ENCODE measurements at places on chromosomes 1 and 21.
A peak's percentile ranks its signal among the peaks of the same experiment; 100 is the strongest.

DNA sequence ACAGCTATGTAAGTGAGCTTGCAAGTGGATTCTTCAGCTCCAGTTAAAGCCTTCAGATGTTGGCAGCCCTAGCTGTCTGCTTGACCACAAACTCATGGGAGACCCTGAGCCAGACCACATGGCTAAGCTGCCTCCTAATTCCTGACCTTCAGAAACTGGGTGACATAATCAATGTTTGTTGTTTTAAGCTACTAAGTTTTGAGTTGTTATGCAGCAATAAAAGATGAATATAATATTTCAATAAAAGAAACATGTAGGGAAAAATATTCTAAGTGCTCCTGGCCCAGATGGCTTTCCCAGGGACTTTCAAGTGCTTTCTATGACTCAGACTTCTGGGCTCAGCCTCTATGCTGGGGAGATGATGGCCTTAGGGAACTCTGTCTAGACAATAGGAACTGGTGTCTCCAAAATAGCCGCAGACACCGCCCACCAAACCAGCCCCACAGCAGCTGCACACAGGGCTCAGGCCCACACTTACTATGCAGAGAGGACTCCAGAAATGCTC, 20.3 kb upstream of the AZIN2 start:
- DNase-seq, result peak; percentile 31

GRCh38 chr1:226069811-226070489, 7.4 kb downstream of the H3-3A start:
- DNase-seq, result no peak

- DNase-seq, result no peak
Measured at GRCh38 chr1:64440183-64440826, 29.6 kb upstream of the CACHD1 start.

GRCh38 chr1:20184997-20185833, 681 bp upstream of the UBXN10 start:
- no peak for DNase-seq

DNA sequence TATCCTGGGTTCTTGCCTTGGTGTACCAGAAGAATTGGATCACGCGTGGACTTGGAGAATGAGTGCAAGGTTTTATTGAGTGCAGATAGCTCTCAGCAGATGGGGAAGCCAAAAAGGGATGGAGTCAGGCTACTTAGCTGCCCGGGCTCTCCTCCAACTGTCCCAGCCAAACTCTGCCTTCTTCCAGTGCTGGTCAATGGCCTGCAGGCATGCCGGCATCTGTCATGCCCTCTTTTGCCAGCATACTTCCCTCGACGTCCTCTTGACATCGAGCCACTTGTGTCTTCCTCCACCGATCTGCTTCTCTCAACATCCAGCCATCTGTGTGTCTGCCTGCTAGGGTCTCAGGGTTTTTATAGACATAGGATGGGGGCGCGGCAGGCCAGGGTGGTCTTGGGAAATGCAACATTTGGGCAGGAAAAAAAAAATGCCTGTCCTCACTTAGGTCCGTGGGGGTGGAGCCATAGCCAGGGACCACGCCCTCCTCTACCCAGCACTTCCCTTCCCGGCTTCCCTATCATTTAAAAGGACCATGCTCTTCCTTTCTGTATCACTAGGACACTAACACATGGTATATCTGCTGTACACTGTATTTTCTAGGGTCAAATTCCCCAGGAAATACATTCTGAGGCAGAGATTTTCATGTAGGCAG, 47.0 kb upstream of the BCAR3 start:
- peak; percentile 97 for DNase-seq

GRCh38 chr1:183632114-183632513, 3.5 kb downstream of the ARPC5 start:
- no peak for DNase-seq

GRCh38 chr1:170931650-170932049, 3.7 kb upstream of the MROH9 start:
- DNase-seq, result no peak

- DNase-seq, result no peak
Measured at GRCh38 chr1:40224040-40224439, 23.7 kb upstream of the TMCO2 start.

DNA sequence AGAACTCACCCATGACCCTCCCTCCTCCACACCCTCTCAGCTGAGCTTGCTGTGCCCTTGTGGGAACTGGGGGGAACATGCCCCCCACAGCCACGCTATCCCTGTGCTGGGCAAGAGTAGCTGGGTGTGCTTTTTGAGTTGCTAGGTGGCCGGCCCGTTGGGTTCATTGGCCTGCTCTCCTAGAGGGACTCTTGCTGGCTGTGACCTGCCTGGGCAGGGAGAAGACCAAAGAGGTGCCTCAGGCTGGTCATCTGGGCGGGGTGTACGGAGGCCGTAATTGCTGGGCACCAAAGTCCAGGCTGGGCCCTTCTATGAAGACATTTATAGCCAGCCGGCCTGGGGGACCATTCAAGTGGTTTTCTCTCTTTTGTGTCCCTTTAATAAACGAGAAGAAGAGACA, 138.3 kb upstream of the ZBTB40 start:
- DNase-seq, result no peak

DNA sequence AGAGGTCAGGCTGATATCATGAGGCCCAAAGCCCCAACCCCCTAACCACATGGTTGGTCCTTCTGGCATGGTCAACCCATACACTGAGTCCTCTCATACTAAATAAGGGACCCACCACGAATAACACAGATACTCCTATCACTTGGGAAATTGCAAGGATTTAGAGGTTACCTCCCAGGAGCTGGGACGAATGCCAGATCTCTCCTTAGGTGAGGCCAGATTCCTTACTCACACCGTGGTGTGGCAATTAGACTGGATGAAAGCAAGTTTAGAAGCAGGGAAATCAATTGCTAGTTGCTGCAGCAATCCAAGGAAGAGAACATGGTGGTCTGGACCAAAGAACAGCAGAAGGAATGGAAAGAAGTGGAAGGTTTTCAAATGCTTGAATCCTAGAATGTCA, 60.1 kb downstream of the IER5 start:
- no peak for DNase-seq

- no peak for DNase-seq
Measured at GRCh38 chr1:42551180-42551579, 88.1 kb downstream of the CCDC30 start.

DNA sequence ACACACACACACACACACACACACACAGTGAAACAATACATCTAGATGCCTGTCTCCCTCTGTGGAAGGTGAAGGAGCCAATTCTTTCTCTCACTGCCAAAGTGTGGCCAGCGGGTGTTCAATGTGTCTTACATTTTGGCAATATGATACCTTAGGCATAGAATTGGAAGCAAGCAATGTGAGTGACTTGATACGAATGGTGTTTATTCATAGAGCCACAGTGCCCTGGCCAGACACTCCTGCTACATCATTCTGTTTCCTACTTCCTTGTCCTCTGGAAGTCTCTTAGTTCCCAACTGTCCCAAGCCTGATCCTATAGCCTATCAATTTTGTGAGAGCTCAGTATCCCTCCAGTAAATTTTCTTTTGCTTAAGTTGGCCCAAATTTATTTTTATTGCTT, 170.0 kb upstream of the L1TD1 start:
- DNase-seq, result no peak

GRCh38 chr1:156504438-156504813, 3.9 kb upstream of the MEF2D start:
- DNase-seq, result no peak

GRCh38 chr1:35615440-35615839, 25.9 kb downstream of the PSMB2 start:
- DNase-seq, result no peak

DNA sequence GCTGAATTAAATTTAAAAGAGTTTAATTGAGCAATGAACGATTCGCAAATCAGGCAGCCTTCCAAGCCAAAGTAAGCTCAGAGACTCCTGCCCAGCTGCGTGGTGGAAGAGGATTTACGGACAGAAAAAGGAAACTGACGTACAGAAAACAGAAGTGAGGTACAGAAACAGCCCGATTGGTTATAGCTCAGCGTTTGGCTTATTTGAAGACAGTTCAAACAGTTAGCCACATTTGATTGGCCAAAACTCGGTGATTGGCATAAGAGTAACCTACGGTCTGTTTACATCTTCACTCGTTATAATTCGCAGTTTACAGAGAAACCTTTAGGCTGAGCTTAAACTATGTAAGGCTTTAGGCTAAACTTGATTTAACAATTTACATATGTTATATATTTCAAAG, 46.9 kb downstream of the CR1L start:
- DNase-seq, result no peak

Measured in NCI-H446 (cell line).